Coronary artery (tissue), 2 donors: ENCODE measurements at places on chromosomes 2 and 18.

GRCh38 chr2:83595926-83596325 is 863.2 kb downstream of the SUCLG1 start:
- no peak for DNase-seq

GRCh38 chr2:157748371-157749142 is 119.9 kb upstream of the ACVR1C start:
- DNase-seq = no peak

DNA sequence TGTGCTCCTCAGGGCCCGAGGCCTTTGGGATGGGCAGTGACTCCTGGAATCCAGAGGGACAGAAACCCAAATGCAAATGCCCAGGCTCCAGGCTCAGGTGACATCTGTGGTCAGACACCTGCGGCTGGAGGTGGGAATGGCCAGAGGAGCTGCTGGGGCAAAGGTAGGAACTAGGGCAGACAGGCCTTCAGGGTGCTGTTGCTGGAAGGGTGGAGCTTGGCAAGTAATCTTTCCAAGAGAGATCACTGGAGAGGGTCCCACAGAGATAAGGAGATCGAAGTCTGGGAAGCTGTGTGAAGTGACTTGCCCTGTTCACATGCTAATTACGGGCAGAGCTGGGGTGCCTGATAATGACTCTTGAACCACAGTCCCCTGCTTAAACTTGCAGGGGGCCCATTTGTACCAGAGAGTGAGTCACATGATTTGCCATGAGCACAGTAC is 82.4 kb downstream of the ACAA2 start:
- no peak for DNase-seq

- no peak for DNase-seq
Measured at GRCh38 chr2:79100285-79100684, 12.5 kb upstream of the REG1B start.

DNA sequence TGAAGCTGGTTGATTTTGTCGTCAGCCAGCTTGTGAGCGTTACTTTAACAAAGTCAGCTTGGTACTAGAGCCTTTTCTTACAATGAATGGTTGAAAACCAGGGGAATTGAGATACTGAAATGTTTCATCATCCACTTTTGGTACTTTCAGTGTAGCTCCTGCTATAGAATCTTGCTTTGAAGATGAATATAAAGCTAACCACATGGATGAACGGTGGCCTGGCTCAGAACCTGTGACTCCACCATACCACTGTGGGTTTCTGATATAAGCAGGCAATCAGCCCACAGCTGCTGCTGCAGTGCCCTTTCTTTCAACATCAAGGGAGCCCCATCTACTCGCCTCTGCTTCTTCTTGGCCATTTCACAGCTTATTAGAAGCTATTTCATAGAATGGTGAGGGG is 53.2 kb upstream of the GPR45 start:
- no peak for DNase-seq

DNA sequence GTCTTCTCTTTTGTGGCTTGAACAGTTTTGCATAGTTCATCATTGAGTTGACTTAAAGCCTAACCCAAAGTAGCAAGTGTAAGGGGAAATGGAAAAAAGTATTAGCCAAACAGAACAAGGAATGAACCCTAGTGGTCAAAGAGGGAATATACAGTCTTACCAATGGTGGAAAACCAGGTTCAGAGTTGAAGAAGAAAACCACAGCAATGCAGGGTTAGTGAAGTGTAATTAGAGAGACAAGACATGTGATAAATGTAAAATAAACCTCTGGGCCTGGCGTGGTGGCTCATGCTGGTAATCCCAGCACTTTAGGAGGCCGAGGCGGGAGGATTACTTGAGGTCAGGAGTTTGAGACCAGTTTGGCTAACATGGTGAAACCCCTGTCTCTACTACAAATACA is 2.4 kb downstream of the TTN start:
- DNase-seq = no peak

- DNase-seq = peak; percentile 50
Measured at GRCh38 chr18:48904091-48904490, 46.7 kb downstream of the SMAD7 start.

DNA sequence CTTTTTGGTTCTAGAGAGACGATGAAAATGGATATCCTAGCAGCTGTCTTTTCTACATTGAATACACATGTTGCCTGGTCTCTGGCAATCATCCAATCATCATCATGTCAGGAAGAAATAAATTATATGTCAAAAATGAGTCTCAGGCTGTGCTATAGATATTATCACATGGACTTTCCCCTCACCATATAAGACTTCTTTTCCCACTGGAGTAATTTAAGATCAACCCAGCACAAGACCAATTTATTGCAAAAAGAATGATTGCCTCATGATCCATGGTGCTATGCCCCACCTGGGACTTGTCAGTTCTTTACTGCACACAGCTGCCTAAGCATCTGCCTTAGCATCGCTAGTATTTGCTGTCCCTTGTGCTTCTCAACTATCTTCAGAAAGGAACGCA is 783.7 kb upstream of the TMEFF2 start:
- no peak for DNase-seq

DNA sequence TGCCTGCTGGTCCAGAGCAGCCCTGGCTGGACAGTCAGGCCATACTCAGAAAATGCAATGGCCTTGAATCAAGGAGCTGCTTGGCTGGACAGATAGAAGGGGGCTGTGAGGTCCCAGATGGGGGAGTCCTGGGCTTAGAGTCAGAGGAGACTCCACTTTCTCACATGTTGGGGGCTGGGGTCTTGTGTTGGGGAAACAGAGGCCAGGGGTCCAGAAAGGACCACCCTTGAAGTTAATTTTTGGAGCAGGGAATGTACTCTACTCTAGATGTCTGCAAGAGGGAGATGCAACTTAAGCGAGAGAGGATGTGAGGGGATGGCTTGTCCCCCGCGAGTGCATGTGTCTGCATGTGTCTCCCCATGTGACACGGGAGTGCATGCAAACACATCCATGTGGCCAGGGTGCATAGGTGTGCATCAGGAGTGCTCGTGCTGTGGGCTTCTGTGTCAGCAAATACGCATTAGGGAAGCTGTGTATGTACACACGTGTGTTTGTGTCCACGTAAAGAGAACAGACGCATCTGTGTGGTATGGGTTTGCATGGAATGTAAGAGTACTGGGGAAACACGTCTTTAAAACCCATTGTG is 303.2 kb downstream of the MYCN start:
- no peak for DNase-seq
